HuH-7.5 (cell line): ENCODE measurements at places on chromosomes 3 and 15.

DNA sequence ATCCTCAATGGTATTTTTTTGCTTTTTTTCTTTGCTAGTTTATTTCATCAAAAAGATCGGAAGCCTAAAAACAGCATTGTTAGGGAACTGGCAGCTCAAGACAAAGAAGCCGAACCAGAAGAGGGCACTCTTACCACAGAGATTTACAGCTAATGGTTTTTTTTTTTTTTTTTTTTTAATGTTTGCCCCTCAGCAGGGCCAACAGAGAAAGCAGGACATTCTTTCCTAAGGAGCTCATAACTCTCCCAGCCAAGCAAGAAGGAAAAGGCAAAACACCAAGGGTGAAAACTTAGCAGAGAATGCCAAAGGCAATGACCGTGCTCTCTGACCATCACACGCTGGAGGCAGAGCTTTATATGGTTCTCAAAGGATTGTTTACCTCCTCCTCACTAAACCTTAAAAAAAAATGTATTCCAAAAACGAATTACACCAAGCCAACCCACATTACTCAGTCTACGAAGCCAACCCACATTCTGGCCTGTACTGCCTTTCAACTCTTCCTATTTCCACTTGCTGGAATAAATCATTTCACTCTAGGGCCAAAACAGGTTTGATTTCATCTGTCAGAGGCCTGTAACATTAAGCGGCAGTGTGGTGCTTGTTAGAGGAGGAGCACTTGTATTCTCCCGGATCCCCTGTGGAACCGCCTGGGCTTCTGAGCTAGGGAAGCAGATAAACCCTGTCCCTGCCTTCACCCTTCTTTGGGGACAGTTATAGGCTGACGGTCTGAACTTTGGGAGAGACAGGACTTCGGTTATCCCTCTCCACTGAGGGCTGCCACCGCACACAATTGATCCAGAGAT is 35.6 kb upstream of the GYG1 start:
- DNase-seq: peak; percentile 13

DNA sequence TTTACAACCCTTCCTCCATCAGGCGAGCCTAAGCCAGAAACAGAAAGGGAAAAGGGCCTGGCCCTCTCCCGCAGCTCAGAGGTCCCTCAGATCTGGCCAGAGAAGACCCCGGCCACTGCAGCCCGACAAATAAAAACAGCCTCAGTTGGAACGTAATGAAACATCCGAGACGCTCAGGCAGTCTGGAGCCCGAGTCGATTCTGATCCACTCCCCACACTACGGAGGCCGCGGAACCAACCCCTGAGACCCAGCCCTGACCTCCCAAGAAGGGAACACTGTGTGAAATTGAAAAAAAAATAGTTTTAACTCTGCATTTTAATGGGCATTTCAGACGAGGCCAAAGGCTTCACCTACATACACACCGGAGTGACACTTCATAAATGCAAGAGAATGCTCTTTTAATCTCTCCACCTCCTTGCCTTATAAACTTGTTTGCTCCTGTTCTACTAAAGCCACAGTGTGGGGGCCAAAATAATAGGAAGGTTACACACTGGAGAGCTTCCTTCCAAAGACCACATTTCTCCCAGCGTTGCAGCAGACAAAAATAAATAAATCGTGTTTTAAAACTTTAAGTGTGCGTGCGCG is 3.7 kb downstream of the MEIS2 start:
- no peak for DNase-seq

DNA sequence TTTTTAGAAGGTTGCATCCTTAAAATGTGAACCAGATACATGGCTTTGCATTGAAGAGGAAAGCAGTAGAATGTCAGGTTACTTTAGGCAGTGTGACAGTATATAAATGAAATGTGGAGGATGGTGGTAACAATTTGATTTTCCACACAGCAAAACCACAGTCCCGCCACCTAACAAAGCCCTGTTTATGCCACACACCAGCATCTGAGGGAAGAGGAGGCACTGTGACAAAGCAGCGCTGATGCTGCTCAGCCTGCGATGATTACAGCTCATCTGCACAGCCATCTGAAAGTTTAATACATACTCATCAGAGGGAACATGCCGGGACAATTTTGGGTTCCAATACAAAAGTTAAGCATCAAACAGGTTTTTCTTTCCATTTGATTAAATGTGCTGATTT is 8.9 kb downstream of the RNF7 start:
- no peak for DNase-seq

- DNase-seq: no peak
Measured at GRCh38 chr3:21889166-21889565, 138.2 kb upstream of the ZNF385D start.

- no peak for DNase-seq
Measured at GRCh38 chr3:45554006-45554666, 40.4 kb upstream of the LIMD1 start.

- DNase-seq: no peak
Measured at GRCh38 chr3:97711654-97712053, 52.9 kb upstream of the ARL6 start.

- no peak for DNase-seq
Measured at GRCh38 chr3:171428321-171428787, 31.9 kb downstream of the TNIK start.

GRCh38 chr15:63136742-63137141 is 15.1 kb downstream of the LACTB start:
- DNase-seq: no peak

GRCh38 chr3:71238355-71238757 is 345.2 kb downstream of the FOXP1 start:
- no peak for DNase-seq

DNA sequence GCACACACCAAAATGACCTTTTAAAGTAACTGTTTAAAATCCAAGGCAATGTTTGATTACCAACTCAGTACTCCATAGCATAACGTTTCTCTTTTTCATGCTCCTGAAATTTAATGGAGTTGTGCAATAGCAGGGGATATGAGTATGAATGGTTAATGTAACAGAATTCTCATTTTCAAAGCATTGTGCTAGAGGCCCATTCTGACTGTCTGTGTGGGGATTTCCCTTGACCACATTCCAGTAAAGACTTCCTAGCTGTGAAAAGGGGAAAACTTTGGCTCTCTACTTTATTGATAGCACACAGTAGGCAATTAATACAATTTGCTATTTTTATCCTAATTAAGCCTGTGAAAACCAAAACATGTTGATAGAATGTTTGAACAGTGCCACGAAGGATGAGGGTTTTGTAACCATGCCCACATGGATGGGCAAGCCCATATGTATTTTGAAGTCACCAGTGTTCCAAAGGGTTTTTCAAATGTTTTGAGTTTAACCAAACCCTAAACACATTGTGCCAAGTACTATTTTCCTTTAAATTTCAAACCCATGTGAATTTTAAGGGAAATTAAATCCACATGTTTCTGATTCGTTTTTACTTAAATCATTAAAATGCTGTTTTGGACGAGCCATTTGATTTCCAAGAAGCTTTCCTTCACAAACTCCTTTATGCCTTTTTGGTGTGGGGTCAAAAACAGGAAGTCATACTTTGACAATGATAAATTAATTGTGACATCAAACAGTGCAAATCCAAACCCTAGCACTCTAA is 261.2 kb downstream of the SHOX2 start:
- DNase-seq: no peak

DNA sequence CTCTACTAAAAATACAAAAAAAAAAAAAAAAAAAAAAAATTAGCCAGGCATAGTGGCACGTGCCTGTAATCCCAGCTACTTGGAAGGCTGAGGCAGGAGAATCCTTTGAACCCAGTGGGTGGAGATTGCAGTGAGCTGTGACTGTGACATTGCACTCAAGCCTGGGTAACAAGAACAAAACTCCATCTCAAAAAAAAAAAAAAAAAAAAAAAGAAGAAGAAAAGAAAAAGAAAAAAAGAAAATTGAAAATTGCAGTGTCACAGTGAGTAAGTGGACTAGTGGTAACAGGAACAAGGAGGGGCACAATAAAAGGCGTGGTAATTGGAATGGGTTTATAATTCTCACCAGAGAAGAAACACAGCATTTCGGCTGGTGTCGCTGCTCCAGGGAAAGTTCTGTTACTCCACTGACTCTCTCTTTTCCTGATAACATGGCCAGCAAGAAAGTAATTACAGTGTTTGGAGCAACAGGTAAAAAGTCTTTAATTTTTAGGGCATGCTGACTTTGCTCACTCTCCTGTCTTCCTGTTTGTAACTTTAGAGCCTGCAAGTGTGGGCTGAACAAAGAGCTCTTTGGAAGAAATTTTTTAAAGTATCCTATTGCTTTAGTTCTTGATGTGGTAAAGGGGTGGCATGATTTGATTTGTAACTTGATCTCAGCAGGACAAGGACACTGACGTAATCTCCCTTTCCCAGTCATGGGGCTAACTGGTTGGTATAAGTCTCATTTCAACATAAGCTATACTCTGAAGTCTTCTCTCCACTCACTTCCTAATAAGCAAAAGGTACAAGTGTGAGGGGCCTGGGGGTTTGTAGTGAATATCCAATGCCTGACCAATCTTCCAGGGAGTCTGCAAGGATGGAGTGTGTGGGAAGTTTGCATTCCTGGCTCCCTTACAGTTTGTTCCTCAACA is 22.1 kb upstream of the TRA2B start:
- DNase-seq: no peak

DNA sequence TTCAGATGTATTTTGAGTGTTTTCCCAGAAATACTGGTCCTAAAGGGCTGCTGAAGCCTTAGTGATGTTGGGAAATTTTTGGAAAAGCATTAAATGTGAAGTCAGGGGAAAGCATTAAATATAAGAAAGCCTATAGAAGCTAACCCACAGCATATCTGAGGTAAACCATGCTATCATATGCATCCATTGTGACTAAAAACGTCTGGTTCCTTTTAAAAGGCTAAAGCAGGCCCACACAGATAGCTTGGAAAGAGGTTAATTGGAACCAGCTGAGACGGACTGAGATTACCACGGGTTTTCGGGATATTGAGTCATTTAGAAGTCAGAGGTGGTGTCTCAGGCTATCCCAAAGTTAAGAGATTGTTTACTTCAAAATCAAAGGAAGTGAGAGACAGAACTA is 78.2 kb downstream of the CYP19A1 start:
- no peak for DNase-seq

DNA sequence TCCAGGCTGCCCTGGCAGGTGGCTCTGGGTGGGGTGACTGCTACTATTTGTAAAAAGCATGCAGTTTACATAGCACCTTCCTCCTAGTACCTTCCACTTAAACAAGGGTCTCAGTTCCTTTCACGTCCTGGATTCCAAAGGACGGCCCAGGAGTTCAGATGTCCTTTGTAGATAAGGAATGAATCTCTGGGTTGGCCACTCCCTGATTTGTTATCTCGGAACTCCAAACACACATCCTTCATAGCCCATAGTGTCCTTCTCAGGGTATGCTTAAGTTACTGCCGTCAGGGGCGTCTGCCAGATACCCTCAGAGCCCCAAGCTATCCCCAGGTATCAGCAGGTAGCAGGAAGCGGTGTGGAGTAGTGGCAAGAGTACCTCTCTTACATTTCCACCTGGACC is 101.1 kb upstream of the PLXNA1 start:
- no peak for DNase-seq

DNA sequence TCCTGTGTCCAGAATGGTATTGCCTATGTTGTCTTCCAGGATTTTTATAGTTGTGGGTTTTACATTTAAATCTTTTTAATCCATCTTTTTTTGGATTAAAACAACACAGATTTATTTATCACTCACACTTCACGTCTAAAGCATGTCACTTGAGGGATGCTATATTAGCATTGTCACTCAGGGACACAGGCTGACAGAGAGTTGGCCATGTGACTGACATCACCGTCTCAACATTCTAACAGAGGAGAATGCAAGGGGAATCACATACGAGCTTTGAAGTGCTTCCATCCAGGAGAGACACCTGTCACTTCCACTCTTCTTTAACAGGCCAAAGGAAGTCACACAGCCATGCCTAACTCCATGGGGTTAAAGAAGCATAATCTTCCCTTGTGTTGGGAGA is 204.6 kb upstream of the AZI2 start:
- DNase-seq: no peak

- no peak for DNase-seq
Measured at GRCh38 chr3:72548981-72549380, 299.3 kb downstream of the SHQ1 start.

DNA sequence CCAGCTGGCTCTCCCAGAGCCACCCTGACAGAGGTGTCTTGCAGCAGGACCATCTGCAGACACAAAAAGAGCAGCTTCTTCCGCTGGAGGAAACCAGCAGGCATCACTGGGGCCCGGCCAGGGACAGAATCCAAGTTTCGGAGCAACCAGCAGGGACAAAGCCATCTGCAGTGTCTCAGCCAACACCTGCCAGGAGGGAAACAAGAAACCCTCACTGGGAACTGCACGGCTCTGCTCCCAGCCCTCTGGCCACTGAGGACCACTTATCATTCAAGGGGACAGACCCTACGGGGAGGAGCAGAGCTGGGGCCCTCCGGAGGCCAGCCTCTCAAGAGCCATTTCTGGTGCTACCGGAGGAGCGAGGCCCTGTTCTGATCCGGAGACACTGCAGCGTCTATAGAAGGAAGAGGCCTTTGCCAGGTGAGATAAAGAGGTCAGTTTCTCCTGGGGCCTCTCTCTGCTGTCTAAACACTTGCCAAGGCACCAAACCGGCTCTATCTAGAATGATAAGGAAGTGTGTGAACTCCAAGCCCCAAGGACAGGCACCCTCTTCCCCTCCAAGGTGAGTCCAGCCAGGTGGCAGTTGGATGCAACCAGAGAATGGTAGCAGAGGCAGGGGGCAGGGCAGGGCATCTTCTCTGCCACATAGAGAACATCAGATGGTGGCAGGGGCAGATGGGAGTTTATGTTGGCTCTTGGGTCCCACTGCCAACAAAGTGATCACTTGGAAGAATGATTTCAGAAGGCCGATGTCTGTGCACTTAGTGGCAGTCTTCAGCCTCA is 89.0 kb downstream of the CHSY1 start:
- no peak for DNase-seq

DNA sequence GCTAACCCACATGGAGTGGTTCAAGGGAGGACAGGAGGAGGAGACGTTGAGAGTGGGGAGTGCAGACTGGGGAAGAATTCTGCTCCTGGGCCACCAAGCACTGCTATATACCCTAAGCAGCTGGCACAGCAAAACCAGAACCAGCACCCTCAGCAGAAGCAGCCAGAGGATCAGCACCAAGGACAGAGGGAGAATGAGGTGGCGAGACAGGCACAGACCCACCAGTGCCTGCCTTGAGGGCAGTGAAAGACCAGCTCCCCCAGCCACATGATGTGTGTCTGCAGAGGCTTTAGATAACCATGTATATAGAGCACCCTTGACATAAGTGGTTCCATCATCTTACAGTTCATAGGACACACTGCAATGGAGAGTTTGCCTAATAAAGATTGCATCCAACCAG is 319.0 kb downstream of the GABRB3 start:
- no peak for DNase-seq

DNA sequence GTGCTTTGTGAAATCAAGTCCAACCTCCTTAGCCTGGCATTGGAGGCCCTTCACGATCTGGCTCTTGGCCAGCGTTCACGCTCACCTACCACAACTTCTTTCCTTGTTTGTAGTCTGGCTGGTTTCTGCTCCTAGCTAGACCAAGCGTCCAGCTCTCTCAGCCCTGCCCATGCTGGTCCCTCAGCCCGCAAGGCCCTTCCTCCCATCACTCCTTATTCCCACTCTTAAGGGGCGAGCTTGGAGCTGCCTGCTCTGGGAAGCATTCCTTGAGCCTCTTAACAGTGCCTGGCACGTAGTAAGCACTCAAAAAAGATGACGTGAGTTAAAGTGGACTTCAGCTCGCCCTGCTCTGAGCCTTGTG is 8.7 kb downstream of the SLC6A6 start:
- no peak for DNase-seq

- no peak for DNase-seq
Measured at GRCh38 chr3:67484085-67484484, 170.3 kb downstream of the SUCLG2 start.

- DNase-seq: no peak
Measured at GRCh38 chr3:12476238-12476897, 7.9 kb upstream of the TSEN2 start.
